ENCODE measurements at places on chromosomes 2 and 18. TPM values are rescaled to one million over a fixed set of nuclear protein-coding genes. Genes with fewer than 3 reads are reported as not detected.

Gene L3MBTL4
- 2.4 TPM for total RNA-seq

Gene GPC1
- 25.7 TPM for total RNA-seq

Gene TOGARAM2
- not detected for total RNA-seq

Gene DARS1
- total RNA-seq = 100 TPM

Gene GCG
- not detected for total RNA-seq

Gene ZSWIM2
- not detected for total RNA-seq

Gene ATP6V1C2
- 0.04 TPM for total RNA-seq

Gene AQP12A
- not detected for total RNA-seq

Gene GAD1
- total RNA-seq = 2.2 TPM

Gene ARID5A
- total RNA-seq = 4.8 TPM

Gene TBR1
- 0.02 TPM for total RNA-seq

Gene FBXO15
- 0.41 TPM for total RNA-seq

Gene HK2
- 6.0 TPM for total RNA-seq

Gene IL36B
- not detected for total RNA-seq

Gene TNS1
- 0.45 TPM for total RNA-seq

Gene GPR45
- not detected for total RNA-seq

Gene EPHA4
- total RNA-seq = 110 TPM

Gene PRKCE
- total RNA-seq = 30.9 TPM

Gene TSHZ1
- total RNA-seq = 4.8 TPM

Gene GAL3ST2
- total RNA-seq = not detected

Gene OTOS
- total RNA-seq = not detected

Gene EMX1
- total RNA-seq = not detected

Gene RESP18
- total RNA-seq = not detected

Gene MEP1B
- total RNA-seq = not detected

Gene GALNT13
- total RNA-seq = 12.8 TPM

Gene RUFY4
- not detected for total RNA-seq

Gene ANO7
- 0.91 TPM for total RNA-seq

Gene SOWAHC
- total RNA-seq = 2.7 TPM

Gene PPP1R1C
- total RNA-seq = 3.3 TPM

Gene SEC11C
- 50.9 TPM for total RNA-seq

Gene CRYGC
- not detected for total RNA-seq

Gene EMILIN1
- total RNA-seq = 10.8 TPM
